Ovary (tissue), 10 donors: ENCODE measurements at places on chromosomes 13 and 19. TPM values are rescaled to one million over a fixed set of nuclear protein-coding genes. Genes with fewer than 3 reads are reported as not detected.
A peak's percentile ranks its signal among the peaks of the same experiment; 100 is the strongest.

- no peak for DNase-seq
Observed at GRCh38 chr13:24541127-24541475, 28.5 kb upstream of the PARP4 start.

- no peak for DNase-seq
Observed at GRCh38 chr19:40381321-40381720, 8.7 kb downstream of the HIPK4 start.

DNA sequence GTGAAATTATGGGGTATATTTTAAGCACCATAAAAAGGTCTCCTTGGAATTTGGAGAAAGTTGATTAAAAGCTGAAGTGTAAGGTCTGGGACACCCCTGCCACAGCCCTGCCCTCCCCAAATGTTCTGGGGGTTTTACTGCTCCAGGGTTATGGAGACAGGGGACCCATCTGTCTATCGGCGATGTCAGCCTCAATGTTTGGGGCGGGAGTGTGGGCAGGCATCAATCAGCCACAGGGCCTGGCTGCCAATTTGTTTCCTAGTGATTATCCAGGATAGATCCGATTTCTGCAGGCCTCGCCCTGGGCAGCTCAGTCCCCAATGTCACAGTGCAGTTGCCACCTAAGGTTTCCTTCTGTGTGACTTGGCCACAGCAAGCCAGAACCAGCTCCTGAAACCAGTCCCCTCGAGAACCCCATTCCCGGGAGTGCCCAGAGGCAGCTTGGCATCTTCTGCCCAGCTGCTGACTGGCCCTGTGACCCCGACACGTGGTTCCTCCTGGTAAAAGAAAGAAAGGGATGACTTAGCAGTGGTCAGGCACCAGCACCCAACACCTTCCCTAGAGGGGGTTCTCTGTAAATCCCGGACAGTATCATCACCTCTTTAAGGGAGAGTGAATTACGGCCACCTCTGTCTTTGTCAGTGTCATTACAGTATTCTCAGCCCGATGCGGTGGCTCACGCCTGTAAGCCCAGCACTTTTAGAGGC lies 41.6 kb downstream of the MYO9B start:
- no peak for DNase-seq

- no peak for DNase-seq
Observed at GRCh38 chr13:39641645-39642044, 13.8 kb upstream of the COG6 start.

DNA sequence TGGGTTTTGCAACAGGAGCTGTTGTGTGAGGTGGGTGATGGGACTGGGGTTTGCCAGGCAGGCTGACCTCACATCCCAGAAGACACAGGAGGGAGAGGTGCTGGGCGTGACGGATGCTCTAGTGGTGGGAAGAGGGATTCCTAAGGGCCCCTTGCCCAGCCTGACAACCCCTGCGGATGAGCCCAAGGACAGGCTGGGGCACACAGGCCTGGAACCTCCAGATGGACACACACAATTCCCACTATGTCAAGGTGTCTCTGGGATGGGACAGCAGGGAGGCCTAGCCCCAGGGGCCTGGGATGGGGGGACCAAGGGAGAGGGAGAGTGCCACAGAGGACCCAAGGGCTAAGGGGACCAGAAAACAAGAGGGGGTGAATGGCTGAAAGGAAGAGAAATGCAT lies 191.5 kb downstream of the ZNF536 start:
- DNase-seq: no peak

DNA sequence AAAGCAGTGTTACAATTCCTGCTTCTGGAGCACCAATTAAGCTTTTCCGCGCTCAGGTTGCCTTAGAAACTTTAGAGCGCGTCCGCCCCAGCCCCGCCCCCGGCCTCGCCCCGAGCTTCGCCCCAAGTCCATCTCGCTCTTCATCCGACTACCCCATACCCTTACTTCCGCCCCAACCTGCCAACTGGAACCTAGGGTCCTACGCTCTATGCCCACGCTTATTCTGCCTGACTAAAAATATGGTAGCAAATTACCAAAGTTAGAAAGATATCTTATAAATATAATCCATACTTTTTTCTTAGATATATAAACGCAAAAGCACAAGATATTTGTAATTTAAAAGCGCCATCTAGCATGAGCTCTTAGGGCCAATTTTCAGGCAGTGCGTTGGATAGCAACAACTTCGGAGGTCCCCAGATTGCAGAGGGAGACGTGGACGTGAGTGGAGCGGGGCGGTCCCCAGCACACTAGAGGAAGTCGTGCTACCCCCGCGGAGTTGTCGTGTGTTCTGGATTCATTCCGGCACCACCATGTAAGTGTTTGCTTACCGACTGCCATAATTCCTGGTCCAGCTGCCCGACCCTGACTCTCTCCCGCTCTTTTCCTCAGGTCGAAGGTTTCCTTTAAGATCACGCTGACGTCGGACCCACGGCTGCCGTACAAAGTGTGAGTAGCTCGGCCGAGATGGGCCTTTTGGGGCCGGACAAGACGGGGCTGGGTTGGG lies at the start of gene UFM1:
Gene UFM1 (plus strand): TSS at position 462 of the 724 bp plus-strand sequence. CDS start 69 bp downstream, at position 531.
- DNase-seq: peak; percentile 88

DNA sequence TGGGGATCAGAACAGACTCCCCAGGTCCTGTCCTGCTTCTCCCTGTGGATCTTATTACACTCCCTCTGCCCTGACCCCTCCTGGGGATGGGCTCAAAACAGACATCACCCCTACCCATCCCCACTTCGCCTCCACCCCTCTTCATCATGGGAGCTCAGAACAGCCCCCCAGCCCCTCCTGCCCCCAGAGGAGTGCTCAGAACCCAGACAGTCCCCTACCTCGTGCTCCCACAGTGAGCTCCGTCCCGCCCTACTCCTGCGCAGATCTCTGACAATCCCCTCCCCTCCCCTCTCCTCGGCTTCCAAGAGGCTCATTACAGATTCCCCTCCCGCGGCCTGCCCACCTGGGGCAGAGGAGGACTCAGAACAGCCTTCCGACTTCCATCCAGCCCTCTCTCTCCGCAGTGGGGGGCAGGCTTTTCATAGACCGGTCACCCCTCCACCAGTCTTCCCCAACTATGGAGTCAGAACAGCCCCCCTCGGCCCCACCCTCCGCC lies 6.1 kb downstream of the NXNL1 start:
- DNase-seq: no peak

DNA sequence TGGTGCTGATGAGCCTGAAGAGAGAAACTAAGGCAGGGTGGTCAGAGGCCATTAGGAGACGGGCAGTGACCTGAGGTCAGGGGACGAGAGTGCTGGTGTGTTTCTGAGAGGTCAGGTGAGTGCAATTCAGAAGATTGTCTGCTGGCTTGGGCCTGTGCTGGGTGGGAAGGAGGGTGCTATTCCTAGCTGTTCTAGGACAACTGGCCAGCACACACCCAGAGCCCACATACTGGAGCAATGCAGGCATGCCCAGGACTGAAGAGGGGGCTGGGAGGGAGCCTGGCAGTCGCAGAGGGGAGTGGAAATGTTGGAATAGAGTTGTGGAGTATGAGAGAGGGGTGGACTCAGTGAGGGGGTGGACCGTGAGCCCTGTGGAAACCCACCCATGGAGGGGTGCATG lies 16.5 kb downstream of the ARHGEF7 start:
- no peak for DNase-seq

- no peak for DNase-seq
Observed at GRCh38 chr13:110124201-110124940, 182.6 kb downstream of the COL4A1 start.

Gene RNF225
- polyA plus RNA-seq: not detected

DNA sequence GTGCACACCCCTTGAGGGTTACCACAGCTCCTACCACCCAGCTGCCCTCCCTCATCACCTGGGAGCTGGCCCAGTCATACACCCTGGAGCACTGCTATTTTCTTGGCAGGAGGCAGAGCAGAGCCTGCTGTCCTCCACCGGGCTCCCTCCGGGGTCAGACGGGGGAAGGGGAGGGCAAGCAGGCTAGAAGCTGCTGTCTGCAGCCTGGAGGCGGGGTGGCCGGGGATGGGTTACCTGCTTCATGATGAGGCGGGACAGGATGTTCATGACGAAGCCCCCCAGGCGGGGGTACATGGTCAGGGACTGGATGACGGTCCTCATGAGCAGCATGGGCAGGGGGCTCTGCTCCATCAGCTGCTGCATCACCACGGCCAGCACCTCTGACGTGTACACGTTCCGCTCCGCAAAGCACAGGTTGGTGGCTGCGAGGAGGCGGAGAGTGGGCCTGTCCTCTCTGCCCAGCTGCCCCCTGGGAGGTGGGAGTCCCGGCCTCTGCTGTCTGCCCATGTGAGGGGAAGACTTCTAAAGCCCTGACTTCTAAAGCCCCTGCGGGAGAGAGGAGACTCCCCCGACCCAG lies 2.7 kb upstream of the RSPH6A start:
- DNase-seq: no peak

DNA sequence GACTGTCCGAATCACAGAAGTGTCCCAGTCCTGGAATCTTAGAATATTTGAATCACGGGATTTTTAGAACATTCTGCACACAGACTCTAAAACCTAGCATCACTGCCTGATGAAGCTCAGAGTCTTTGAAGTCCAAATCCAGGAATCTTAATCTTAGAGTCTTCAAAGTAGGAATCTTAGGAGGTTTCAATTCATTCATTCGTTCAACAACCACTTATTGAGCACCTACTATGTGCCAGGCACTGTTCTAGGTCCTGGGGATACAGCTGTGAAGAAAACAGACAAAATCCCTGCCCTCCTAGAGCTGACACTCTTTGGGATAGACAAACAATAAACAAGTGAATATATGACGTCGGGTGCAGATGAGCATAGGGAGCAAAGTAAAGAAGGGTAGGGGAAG lies 1.7 kb downstream of the RTN2 start:
- DNase-seq: no peak

Gene ODAD3
- 0.42 TPM for polyA plus RNA-seq
